ENCODE measurements at places on chromosomes 2 and 18. TPM values are rescaled to one million over a fixed set of nuclear protein-coding genes. Genes with fewer than 3 reads are reported as not detected.

NHEJ1 gene
- total RNA-seq, result 20.3 TPM

MAP3K19 gene
- total RNA-seq, result not detected

TMEM169 gene
- 0.26 TPM for total RNA-seq

ZC3H6 gene
- 6.6 TPM for total RNA-seq

KIAA2012 gene
- under 0.01 TPM for total RNA-seq

DNA sequence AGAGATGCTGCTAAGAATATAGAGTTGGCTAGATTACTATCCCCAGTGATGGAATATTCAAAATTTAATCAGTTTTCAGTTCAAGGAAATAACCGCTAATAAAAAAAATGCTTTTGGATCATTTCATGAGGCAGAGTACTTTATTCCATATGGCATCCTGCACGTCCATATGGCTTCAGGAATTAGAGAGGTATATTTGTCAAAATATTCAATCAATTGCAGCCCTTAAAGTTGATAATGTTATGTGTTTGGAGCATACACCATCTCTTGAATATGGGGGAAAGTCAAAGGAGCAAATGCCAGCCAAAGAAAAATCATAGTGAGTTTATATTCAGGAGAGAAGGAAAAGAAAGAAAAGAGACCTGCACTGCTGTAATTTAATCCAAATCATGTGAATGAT, 266.4 kb downstream of the TMEM182 start:
- DNase-seq, result no peak

DNA sequence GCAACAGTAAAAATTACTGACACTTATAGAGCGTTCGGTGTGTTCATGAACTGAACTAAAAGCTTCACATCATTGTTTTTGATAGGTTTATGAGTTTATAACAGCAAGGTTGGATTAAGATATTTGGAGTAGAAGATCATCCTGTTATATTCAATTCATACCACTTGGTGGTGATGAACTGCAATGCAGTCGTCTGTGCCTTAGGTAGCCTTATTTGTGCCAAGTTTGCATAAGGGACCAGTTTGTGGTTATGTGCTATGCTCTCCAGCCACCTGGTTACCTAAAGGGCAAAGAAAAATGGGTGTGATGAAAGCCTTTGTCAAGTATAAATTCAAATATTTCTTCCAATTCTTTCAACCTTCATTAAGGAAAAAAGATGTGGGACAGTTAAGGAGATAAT, 150.9 kb upstream of the KCNH7 start:
- DNase-seq, result no peak

GRCh38 chr2:200040831-200041230, 85.4 kb downstream of the MAIP1 start:
- peak; percentile 84 for DNase-seq

DNA sequence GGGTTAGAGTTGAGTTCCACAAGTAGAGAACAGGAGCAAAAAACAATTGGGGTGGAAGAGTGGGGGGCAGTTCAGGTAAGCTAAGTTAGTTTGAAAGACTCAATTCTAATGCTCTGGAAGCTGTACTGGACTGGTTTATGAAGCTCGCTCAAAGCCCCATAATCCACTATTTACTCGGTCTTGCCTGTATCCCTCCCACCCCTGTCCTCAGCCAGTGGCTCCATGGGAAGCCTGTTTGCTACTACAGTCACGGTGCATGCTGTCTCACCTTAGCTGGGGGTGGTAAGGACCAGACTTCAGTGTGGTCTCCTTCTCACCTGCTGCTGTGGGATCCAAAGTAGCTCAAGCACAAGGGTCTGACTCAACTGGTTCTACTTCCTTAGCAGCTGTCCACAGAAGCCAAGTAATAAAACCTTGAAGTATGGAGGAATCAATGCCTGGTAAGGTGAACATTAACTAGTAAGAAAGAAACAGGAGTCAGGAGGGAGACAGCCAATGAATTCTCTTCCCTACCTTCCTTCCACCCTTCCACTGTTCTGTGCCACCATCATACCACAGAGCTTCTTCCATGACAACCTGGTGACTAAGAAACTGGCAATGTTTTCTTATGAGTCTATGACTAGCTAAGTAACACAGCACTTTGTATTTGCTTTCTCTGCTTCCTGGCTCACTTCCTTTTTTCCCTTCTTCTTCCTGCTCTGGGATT, 230.8 kb downstream of the SRBD1 start:
- DNase-seq, result peak; percentile 19

- DNase-seq, result peak; percentile 53
Measured at GRCh38 chr2:145958611-145959010, 1438.7 kb upstream of the ZEB2 start.

DNA sequence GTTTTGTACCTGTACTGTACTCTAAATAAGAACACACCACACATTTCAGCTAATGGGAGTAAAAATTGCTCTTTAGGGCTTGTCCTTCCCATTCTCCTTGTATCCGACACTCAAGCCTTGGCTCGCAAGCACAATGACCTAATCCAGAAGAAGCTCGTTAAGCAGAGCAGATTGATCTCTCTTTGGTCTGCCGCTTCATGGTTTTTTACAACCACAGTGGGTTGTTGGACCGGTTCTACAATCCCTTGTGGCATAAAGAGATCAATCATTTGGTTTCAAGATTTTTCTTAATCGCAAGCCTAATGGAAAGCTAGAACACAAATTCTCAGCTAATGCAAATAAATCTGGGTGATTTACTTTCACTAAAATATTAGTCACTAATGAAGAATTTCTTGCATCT, 662.1 kb downstream of the LRP1B start:
- no peak for DNase-seq

GRCh38 chr2:160506371-160507045, 12.9 kb upstream of the RBMS1 start:
- DNase-seq, result no peak

- no peak for DNase-seq
Measured at GRCh38 chr18:22964722-22965121, 31.6 kb downstream of the RBBP8 start.

DNA sequence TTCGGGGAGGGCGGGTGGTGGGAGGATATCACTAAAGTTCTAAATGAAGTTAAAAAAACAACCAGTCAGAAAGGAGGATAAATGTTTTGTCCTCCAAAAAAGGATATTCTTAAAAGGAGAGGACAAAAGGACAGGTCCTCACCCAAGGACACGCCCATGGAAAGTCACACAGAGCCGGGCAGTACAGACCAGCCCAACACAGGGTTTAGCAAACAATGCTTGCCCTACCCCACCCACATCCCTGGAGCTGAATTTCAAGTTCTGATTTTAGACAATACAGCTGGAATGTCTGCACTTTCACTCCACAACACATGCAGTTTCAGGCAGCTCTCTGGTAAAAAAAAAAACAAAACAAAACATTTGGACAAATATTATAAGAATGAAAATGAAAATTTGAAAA, 67.9 kb downstream of the SLC9A4 start:
- DNase-seq, result no peak

DNA sequence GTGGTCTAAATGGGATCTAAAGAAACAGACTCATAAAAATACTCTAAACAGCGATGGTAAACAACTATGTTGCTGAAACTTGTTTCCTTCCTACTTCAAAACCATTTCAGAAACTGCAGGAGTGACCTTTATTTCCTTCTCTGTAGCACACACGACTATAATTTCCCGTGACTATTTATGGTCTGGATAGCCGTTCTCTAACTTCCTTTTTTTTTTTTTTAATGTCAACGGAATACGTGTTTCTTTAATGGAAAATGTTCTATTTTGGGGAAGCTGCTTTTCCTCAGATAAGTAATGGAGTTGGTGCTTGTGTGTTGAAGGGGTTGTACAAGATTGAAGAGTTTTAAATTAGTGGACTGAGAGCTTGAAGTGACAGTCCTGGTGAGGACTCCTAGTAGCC, 224.1 kb downstream of the PHLPP1 start:
- no peak for DNase-seq

GRCh38 chr2:174666845-174667244, 69.2 kb upstream of the WIPF1 start:
- DNase-seq, result no peak

DNA sequence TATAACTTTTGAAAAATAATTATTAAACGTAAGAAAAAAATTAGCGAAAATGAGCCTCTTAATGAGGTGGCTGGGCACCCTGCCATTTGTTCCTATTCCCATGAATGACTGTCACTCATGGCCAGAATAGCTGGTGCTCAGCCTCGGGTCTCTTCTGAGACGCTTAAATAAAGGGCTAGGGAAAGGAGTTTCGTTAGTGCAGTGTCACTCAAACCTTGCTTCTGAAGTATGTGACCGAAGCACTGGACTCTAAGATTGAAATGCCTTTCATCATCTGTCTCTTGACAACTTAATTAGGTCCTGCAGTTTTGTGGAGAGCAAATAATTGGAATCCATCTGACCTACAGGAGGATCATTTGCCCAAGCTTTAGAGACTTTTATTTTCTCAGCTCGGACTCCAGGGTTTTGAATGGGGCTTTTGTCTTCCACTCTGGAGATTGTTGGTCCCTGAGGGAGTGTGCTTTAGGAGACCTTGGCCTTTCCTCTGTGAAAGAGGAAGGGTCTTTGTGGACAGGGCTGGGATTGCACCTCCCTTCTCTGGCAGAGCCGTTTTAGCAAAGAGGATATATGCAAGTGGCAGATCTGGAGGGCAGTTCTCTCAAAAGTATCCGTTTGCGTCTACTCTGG, 42.3 kb upstream of the FHOD3 start:
- DNase-seq, result no peak
